ENCODE measurements at places on chromosomes 6 and 20.
A peak's percentile ranks its signal among the peaks of the same experiment; 100 is the strongest.

DNA sequence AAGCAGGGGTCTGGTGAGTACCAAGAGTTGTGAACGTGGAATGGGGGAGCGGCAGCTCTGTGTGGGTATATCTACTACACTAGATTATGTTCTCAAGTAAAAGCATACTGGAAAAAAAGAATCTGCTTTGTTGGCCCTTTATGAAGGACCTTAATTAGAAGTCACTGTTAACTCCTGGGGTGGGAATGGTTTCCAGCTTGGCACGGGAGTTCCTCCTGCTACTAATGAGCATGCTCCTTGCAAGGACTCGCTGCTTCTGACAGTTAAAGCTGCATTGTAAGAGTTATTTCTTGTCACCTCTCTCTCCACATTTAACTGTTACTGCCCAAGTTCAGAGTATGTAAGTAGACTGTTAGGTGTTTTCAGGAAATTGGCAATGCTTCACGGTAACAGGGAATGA lies 292.7 kb downstream of the ZFAND3 start:
- DNase-seq: no peak

DNA sequence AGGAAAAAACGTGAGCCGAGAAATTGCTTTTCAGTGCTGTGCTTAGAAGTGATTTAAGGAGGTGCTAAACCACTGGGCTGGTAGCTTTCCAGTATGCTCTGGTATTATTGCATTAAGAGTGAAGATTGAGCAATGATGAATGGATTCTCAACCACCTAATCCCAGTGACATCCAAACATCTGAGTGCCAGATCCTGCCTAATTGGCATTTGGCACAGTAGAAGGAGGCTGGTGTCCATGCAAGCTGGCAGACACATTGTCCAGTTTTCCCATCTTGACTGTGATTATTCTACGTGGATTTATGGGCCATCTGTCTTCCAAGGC lies 398.0 kb upstream of the PLCB4 start:
- DNase-seq: no peak

- no peak for DNase-seq
Observed at GRCh38 chr6:29528300-29528931, 31.1 kb downstream of the UBD start.

DNA sequence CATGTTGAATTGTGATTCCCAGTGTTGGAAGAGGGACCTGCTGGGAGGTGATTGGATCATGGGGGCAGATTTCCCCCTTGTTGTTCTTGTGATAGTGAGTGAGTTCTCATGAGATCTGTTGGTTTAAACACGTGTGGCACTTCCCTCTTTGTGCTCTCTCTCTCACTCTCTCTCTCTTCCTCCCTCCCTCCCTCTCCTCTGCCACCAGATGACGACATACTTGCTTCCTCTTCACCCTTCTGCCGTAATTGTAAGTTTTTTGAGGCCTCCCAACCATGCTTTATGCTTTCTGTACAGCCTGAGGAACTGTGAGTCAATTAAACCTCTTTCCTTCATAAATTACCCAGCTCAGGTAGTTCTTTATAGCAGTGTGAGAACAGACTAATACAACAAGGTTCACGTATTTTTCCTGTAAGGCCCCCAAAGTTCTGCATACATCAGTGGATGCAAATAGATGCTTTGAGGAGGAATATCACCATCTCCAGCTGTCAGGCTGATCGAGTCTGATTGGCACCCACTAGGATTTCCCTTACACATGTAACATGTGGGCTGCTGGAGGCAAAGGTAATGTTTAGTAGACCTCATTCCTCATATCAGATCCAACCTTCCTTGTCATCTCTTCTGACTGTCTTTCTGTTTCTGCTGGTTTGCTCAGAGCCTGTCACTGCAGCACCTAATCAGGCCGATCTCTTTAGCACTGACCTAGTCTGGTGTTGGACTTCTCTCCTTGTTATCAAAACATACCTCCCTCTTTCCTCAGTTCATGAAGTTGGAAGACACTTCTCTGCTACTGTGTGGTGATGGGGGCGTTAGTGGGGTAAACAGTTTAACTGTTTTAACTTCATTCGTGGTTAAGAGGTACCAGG lies 54.3 kb upstream of the BACH2 start:
- peak; percentile 35 for DNase-seq

GRCh38 chr6:52543729-52544601 lies 32.9 kb downstream of the TRAM2 start:
- DNase-seq: no peak

GRCh38 chr20:58995461-58996225 lies 11.4 kb downstream of the CTSZ start:
- DNase-seq: no peak

- no peak for DNase-seq
Observed at GRCh38 chr6:34671367-34671766, 25.2 kb downstream of the ILRUN start.

GRCh38 chr6:157755746-157756411 lies 67.2 kb upstream of the SNX9 start:
- DNase-seq: no peak

DNA sequence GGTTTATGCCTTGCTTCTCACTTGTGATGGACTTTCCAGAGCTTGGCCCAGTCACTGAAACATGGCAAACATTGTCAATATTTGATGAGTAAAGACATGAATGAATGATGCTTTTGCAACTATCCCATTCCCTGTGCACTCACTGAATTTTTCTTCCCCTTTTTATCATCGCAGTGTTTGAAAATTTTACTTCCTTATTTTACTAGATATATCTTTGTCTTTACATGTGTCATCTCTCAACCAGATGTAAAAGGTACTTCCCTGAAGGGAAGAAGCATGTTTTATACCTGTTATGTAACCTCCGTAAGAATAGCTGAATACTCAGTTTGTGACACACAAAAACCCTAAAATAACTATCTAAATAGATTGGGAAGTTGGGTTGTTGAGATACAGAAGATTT lies 544.7 kb upstream of the FLRT3 start:
- DNase-seq: no peak

GRCh38 chr6:99614430-99615186 lies 8.0 kb downstream of the PRDM13 start:
- no peak for DNase-seq
